ENCODE measurements at places on chromosomes 7 and 10.

DNA sequence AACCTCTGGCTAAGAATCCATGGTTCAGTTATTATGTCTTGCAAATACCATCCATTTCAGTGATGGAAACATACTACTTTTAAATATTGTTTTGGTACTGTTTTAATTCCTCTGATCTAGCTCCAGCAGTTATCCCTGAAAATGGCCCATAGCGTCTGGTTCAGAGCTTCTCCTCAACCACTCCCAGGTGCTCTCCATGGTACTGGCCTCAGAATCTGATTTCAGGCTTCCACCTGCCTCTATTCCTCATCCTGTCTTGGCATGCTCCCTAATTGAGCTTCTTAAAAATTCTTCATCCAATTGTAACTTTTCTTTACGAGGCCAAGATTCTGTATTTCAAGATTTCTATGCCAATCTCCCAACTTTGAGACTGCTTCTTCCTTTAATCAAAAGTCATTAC lies 236.3 kb downstream of the HTR7 start:
- no peak overlapping the region for H3K27ac ChIP-seq
- no peak overlapping the region for H3K4me3 ChIP-seq
- no peaks in the 10 kb centered on the region for H3K27me3 ChIP-seq
- H3K4me1 ChIP-seq: no peaks in the 10 kb centered on the region

GRCh38 chr10:93515071-93516005 lies 18.9 kb downstream of the CEP55 start:
- H3K27me3 ChIP-seq: no peaks in the 10 kb centered on the region
- H3K36me3 ChIP-seq: no peaks in the 10 kb centered on the region
- H3K27ac ChIP-seq: peak overlapping the region; percentile 83
- peaks cover 23% of the 10 kb centered on the region for H3K4me1 ChIP-seq

DNA sequence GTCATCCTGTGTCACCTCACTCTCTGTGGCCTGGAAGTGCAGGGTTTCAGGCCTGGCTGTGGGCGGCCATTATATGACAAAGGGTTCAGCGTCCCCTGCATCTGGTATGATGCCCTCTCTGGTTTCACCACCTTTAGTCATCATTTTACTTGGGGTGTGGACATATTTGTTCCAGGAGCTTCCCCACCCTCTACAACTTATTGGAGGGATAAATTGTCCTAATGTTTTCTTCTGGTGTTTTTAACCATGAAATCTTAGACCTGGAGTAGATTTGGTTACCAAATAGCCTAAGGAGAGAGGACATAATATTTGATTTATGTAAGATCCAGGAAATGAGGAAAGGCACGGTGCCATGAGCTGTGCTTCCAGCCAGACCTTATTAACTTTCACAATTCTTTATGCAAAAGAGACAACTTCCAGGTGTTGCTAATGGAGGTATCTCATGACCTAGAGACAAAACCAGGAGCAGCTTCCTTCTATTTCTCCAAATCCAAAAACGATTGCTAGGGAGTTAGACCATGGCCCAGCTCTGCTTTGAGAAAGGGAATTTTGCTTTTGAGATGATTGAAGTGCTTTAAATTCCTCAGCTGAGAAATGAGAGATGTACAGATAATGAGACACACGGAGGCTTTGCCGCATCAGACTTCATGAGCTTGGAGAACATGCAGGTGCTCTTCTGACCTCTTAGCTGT lies 20.9 kb downstream of the WBP1L start:
- H3K36me3 ChIP-seq: 0 out of 2 replicates have a peak, but pooled peaks cover 5% of the 10 kb centered on the region
- H3K4me1 ChIP-seq: peaks cover 12% of the 10 kb centered on the region
- H3K27ac ChIP-seq: no peak overlapping the region
- H3K4me3 ChIP-seq: no peak overlapping the region
- no peak for DNase-seq

DNA sequence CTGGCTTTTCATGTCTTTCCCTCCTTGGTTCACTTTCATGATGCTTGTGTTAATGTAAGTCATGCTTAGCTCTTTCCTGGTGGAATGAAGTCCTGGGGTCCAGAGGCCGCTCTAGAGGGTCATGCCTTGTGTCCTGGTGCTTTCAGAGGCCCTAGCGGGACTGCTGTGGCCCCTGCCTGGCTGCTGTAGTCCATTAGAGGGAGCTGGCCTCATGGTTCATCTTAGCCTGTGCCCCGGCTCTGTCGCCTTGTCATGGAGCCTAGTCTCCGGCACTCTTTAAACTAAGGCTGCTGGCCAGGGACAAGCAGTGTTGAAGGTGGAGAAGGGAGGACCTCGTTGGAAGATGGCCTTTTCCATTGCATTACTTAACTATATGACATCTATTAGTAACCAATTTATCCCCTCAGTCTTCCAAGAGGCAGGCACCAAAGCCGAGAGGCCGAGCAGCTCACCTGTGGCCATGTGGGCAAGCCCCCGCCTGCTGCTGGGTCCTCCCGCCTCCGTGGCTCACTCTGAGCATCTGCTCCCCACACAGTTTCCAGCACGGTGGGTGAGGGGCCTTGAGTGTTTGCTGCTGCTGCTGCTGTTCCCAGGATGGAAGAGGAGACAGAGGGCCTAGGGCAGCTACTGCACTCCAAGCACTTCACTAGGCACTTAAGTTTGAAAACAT lies 5.0 kb upstream of the NDUFB2 start:
- H3K27ac ChIP-seq: no peak overlapping the region
- H3K4me3 ChIP-seq: no peak overlapping the region
- no peaks in the 10 kb centered on the region for H3K36me3 ChIP-seq

GRCh38 chr10:35691522-35692236 lies 49.6 kb upstream of the FZD8 start:
- DNase-seq: no peak
- H3K27ac ChIP-seq: no peak overlapping the region

DNA sequence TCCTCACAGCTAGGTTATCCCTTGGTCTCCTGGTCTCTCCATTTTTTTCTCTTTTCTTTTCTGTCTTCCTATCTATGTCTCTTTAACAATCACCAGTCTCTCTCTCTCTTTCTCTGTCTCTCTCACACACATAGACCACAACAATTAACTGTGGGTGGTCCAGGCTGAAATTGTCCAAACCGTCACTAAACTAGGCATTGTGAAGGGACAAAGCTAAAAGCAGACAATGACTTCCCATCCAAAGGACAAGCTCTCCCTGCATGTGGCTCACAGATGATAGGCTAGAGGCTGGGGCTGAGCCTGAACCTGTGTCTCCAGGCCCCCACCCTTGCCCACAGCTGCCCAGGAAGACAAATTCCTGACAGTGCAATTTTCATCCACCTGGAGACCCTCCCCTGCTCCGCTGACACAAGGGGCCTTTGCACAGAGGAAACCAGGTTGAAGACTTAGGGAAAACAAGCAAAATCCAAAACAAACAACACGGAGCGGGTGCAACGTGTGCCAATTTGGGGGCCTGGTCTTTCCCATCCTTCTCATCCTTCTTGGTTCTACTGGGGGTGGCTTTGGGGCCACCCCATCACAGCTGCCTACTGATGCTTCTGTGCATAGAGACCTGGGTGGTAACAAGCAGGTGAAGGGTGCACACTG lies 755.4 kb downstream of the GRID1 start:
- no peaks in the 10 kb centered on the region for H3K36me3 ChIP-seq
- no peak overlapping the region for H3K27ac ChIP-seq
- DNase-seq: no peak
- no peak overlapping the region for H3K4me3 ChIP-seq

- DNase-seq: no peak
- no peaks in the 10 kb centered on the region for H3K27me3 ChIP-seq
- H3K4me1 ChIP-seq: peaks cover 50% of the 10 kb centered on the region
- no peak overlapping the region for H3K4me3 ChIP-seq
- H3K36me3 ChIP-seq: no peaks in the 10 kb centered on the region
These were observed 487.4 kb downstream of the TNS3 start for GRCh38 chr7:47094462-47094861.

- peak; percentile 20 for DNase-seq
- H3K27ac ChIP-seq: no peak overlapping the region
- no peaks in the 10 kb centered on the region for H3K27me3 ChIP-seq
- H3K36me3 ChIP-seq: no peaks in the 10 kb centered on the region
- H3K4me1 ChIP-seq: peaks cover 23% of the 10 kb centered on the region
These were observed 362.9 kb downstream of the MAGI2 start for GRCh38 chr7:79090543-79090942.

DNA sequence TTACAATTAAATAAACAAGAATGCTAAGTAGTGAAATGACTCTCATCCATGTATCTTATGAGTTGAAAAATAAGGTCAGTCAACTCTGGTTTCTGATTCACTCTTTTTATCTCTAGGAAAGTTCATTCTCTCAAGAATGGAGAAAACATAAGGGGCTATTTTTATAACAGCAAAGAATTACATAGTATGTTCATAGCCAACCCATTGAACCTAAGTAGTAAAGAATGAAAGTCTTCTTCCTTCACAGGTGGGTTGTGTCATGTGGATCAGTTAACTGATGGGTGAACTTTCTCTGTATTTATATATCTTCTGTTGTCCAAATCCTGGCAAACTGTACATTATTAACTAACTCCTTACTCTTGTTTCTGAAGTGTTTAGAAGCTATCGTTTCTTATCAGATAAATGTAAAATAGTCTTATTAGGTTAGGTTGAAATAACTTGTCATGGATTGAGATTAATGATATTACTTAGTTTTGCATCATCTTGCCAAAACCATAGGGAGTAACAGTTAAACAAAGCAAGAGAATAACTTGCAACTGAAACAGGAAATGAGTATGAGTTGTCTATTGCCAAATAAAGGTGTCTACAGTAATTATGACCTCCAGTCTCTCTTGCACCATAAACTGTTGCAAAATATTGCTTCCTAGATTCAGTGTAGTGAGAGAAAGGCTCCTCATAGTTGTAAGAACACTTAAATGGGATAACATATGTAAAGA lies 86.8 kb downstream of the ANKRD7 start:
- no peaks in the 10 kb centered on the region for H3K27me3 ChIP-seq
- H3K36me3 ChIP-seq: no peaks in the 10 kb centered on the region
- no peaks in the 10 kb centered on the region for H3K4me1 ChIP-seq
- DNase-seq: no peak
- no peak overlapping the region for H3K4me3 ChIP-seq

DNA sequence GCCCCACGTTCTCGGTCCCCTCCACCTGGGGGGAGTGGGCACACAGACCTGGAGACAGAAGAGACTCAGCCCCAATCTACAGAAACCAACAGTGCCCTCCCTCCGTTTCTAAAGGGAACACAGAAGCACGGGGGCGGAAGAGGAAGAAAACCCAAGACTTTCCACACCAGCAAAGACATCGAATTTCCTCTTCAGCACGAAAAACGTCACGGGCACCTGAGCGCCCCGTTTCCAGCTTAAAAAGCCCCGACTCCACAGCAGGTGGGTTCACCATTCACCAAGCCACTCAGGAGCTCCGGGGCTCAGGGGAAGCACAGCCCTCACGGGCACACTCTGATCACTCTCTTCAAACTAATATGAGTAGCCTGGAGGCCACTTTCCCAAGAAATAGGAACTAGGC lies 19.6 kb downstream of the NUDT1 start:
- no peak overlapping the region for H3K4me3 ChIP-seq
- H3K27ac ChIP-seq: no peak overlapping the region
- H3K27me3 ChIP-seq: no peaks in the 10 kb centered on the region

DNA sequence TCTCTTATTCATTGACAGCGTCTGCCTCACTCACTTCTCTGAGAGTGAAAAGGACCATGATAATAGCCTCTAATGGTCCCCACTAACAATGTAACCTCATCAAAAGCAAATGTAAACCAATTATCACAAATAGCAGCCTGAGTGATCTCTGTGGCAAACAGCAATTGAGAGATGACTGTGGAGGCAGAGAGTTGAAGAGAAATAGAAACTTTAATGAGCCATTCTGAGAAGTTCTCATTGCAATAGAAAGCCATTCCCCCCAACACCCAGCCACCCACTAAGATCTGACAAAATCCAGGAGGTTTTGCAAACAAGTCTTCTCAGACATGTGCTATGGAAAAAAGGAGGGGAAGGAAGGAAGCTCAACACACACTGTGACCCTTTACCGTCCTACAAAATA lies 44.2 kb upstream of the RNF148 start:
- H3K27me3 ChIP-seq: no peaks in the 10 kb centered on the region
- no peaks in the 10 kb centered on the region for H3K36me3 ChIP-seq
- no peak overlapping the region for H3K27ac ChIP-seq
- DNase-seq: no peak

DNA sequence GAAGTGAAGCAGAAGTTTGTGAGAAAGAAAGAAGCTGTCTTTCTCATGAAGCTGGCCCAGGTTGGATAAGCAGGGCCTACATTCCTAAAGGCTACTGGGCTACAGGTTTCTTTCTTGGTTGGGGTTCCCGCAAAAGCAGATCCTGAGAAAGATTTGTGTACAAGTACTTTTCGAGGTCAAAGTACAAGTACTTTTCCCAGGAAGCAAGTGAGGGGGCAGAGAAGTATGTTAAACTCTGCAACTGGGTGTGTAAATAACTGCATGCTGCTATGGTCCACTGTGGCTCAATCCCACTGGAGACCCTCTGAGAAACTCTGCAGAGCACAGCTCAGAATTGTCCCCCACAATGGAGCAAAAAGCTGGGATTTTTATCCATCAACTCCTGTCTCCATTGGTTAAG lies 28.7 kb downstream of the LSM5 start:
- H3K27ac ChIP-seq: no peak overlapping the region
- H3K36me3 ChIP-seq: no peaks in the 10 kb centered on the region
- no peak for DNase-seq
- H3K27me3 ChIP-seq: no peaks in the 10 kb centered on the region
- no peaks in the 10 kb centered on the region for H3K4me1 ChIP-seq
- H3K4me3 ChIP-seq: no peak overlapping the region

GRCh38 chr7:149598721-149599308 lies 101.2 kb upstream of the ZNF746 start:
- H3K36me3 ChIP-seq: no peaks in the 10 kb centered on the region
- peak; percentile 64 for DNase-seq
- no peak overlapping the region for H3K27ac ChIP-seq
- H3K27me3 ChIP-seq: no peaks in the 10 kb centered on the region

DNA sequence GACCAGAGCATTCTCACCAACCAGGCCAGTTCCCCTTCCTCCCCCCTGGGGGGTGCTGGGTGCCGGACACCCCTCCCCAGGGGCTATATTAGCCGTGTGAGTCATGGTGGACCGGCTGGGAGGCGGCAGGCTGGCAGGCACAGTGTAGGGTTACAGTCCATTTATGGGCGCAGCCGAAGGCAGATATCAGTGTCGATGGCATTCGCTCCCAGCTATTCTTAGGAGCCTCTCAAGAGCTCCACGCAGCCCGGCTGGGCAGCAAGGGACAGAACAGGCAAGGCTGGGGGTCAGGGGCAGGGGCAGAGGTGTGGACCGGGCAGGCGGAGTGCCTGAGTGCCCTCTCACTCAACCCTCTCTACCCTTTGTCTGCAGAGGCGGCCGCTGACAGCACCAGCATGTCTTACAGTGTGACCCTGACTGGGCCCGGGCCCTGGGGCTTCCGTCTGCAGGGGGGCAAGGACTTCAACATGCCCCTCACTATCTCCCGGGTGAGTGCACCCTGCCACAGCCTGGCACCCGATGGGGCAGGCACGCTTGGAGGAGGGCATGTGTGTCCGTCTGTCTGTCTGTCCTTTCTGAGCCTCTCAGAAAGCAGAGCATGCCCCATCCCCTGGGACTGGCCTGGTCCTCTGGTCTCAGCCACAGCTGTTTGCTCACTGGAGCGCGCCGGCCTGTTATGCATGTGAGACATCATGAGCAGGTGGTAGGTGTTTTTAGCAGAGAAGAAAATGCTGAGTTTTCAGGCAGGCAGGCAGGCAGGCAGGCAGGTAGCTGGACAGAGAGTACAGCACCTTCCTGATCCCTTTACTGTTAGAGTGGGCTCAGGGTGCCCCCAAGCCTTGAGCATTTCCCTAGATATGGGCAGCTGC lies at the start of gene LDB3:
TSS of gene LDB3 (plus strand) at position 215 of the 869 bp plus-strand sequence. CDS start at position 396, 181 bp downstream.
- no peaks in the 10 kb centered on the region for H3K4me1 ChIP-seq
- H3K4me3 ChIP-seq: no peak within 1 kb of the TSS
- no peak within 1 kb of the TSS for H3K27ac ChIP-seq
- no peak for DNase-seq

GRCh38 chr10:90197766-90198165 lies 496.4 kb downstream of the KIF20B start:
- H3K27ac ChIP-seq: no peak overlapping the region
- peak; percentile 5 for DNase-seq
- no peaks in the 10 kb centered on the region for H3K27me3 ChIP-seq
